ENCODE measurements at places on chromosomes 12 and 14.

DNA sequence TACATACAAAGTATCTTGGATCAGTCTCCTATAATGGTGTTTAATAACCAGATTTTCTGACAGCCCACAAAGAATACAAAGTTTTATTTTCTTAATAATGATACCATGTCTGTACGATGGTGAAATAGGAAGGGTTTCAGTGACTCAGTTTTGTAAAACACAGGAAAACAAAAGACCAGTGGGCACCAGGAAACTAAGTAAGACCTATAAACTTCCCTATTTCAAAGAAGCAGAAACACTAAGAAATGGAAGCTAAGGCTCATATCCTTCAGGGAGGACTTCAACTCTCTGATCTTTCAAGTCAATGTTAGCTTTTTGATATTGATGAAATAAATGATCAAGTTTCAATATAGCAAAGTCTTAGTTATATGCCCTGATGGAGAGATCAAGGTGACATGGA is 196.0 kb downstream of the DUSP6 start:
- no peak for DNase-seq

GRCh38 chr12:119938049-119938667 is 50.9 kb upstream of the BICDL1 start:
- peak; percentile 74 for DNase-seq

GRCh38 chr12:110943373-110943772 is 23.0 kb upstream of the MYL2 start:
- no peak for DNase-seq

GRCh38 chr12:79961411-79961810 is 26.5 kb upstream of the PPP1R12A start:
- no peak for DNase-seq

DNA sequence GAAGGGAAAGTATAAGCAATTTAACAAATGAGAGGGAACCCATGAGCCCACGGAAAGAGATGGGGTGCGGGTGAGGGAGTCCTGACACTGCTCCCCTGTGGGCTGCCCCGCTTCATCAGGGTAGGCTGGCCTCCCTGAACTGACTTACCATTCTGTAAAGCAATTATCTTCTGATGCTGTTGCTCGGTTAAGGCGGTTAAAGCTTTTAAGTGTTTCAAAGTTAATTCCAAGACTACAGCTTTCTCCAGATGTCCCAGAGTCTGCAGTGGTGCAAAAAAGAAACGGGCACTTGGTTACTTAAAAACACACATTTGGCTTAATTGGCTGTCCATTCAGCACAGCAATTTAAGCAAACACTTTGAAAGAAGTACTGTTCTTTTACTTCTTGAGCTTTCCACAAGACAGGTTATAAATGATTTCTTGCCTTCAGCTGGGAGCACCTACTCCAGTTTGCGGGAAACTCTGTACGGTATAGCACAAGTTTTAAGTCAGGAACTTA is 1.3 kb downstream of the BHLHE41 start:
- no peak for DNase-seq

- no peak for DNase-seq
These were observed 15.4 kb upstream of the ZNF641 start for GRCh38 chr12:48366131-48366530.

- DNase-seq = no peak
These were observed 107.8 kb downstream of the DUSP6 start for GRCh38 chr12:89244536-89244935.

Data from neural crest cell (in vitro differentiated cells).